OCI-LY7 (cell line): ENCODE measurements at places on chromosomes 1 and 21. TPM values are rescaled to one million over a fixed set of nuclear protein-coding genes. Genes with fewer than 3 reads are reported as not detected.

DNA sequence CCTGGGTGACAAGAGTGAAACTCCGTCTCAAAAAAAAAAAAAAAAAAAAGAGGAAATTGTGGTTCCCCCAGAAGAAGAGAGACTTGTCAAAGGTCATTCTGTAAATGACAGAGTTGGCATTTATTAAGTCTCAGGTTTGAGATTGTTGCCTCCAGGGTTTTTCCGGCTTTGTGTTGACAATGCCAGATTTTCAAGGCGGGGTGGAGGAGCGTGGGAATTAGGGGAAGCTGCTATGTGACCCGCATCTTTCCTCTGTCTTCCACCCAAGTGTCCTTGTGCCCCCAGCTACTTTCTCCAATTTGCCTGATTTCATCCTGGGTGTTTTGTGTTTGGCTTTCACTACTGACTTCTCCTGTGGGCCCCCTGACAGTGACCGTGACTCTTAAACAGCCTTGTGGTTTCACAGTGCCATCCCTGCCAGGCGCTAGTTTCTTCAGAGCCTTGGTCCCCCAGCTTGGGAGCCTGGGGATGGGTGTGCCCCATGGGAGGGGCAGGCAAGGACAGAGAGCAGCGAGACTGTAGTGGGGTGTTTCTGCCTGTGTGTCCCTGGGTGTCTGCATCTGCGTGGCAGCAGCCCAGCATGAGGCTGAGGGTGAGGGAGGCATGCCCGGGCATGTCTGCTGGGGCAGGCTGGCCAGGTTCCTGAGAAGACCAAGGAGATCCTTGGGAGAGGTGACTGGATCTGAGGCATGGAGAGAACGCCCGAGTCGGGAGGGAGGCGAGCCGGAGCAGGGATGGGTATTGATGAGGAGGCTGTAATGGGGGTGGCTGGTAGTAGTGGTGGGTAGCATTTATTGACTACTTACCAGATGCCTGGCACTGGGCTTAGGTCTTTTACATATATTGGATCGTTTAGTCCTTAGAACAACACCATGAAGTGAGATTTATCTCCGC is 46.3 kb downstream of the IER5 start:
- DNase-seq, result peak; percentile 60

DNA sequence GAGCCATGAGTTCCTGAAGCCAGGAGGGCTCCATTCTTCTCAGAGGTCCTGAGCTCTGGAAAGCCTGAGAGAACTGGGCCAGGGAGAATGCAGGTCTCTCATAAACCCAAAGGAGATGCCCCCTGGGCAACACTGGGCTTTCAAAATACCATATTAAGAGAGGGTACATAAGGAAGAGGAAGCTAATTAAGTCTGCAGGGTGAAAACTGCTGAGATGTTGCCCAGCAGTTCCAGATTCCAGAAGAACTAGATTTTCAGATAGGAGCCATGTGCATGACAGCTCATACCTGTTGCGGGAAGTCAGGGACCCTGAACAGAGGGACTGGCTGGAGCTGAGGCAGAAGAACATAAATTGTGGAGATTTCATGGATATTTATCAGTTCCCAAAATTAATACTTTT is 40.9 kb downstream of the CYP4A11 start:
- no peak for DNase-seq

The HOOK1 gene
- not detected in 2 replicates for total RNA-seq

DNA sequence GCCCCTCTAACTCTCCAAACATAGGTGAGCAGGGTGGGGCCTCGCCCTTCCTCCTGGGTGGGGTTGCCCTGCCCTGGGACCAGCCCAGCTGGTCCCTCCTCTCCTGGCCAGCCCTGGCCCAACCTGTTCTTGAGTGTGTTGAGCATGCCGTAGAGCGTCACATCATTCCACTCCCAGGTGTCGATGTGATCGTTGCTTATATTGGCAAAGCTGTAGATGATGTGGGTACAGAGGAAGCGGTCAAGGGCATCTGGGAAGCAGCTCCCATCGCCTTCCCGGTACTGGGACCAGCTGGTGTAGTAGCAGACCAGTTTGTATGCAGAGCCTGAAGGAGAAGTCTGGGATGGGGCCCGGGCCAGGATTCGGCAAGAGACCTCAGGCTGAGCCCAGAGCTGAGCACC is 1.4 kb downstream of the CHI3L1 start:
- DNase-seq, result no peak

- no peak for DNase-seq
Observed at GRCh38 chr1:37752583-37753471, 12.1 kb downstream of the EPHA10 start.

The RHBG gene
- total RNA-seq, result not detected in 2 replicates

DNA sequence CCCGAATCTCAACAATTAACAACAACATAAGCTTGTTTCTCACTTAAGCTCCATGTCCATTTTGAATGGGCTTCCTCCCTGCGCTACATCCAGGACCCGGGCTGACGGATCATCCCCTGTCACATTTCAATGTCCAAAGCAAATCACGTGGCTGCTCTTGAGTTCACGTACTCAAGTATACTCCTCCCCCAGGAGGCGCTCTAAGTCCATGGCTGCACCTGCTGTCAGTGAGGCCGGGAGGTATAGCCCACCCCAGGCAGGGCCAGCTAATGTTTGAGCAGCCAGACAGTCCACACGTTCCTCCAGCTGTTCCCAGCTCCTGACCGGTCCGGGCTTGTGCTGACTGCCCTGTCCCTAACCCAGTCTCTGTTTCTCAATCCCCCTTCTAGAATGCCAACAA is 220.8 kb downstream of the SLC35F3 start:
- DNase-seq, result peak; percentile 11

DNA sequence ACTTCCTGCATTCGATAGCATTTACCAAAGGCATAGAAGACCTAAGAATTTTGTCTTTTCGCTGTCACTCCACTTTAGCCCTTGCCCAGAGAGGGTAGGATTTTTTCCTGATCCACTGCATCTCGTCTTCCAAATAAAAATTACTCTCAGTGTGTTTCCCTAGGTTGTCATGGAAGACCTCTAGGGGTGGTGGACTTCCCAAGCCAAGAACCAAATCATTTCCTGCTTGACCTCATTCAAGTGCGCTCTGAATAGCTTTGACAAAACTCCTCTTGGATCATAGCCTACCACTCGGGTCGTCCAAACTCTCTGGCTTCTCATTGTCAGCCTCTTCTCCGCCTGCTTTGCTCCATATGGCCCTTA is 431 bp upstream of the C1orf52 start:
- DNase-seq, result no peak

GRCh38 chr1:6103854-6104530 is 58.3 kb downstream of the KCNAB2 start:
- DNase-seq, result no peak

The ESPN gene
- total RNA-seq, result not detected in 2 replicates

The LCE1B gene
- total RNA-seq, result not detected in 2 replicates

The RRAGC gene
- total RNA-seq, result 19.1 and 19.6 TPM in 2 replicates

DNA sequence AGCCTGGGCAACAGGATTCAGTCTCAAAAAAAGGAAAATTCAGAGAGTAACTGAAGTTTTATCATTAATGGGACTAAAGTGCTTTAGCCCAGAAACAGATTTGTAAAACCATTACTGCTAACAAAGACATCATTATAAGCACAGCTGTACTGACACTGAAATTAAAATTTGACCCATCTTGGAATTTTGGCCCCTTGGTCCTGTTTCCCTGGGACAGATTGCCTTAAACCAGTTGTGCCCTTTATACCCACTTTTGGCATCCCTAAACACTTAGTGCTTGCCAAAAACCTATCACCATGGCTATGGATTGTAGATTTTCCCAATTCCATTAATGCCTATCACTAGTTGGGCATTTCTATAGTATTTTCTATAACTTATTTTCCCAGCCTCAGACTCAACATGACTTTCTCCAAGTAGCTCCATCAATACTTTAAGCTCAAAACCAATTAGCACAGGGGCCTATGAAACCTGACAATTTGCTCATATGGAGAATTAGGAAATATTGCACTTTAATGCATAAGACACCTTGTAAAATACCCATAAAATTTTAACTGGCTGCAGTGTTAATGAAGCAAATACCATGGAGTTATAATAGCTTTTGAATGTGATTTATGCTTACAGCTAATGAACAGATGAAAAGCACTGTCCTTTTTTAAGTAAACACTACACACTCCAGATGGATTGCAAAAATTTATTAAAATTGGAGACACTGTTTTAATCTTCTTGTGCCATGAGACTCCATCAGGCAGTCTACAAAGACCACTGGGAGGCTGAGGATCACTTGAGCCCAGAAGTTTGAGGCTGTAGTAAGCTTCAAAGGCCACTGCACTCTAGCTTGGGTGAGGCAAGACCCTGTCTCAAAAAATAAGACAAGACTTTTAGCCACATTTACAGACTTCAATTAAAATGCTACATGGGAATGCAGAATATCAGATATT is 4.3 kb downstream of the GAS5 start:
- DNase-seq, result peak; percentile 20

- DNase-seq, result no peak
Observed at GRCh38 chr1:79380078-79380477, 373.5 kb upstream of the ADGRL4 start.

DNA sequence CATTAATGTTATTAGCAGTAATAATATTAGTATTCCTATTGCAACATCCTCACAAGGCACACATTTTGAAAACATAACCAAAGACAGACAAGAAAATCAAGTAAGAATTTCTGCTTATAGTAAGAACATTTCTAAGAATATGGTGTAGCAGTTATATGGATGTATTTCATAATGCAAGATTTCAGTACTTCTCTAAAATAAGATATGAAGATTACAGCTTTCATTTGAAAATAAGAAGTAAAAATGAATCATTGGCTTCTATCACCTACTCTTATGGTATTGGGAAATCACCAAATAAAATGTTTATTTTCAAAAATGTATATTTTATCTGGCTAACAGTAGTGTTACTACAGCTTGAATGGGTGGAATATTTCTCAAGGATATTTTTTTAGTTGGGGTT is 103.8 kb upstream of the USP25 start:
- DNase-seq, result no peak

DNA sequence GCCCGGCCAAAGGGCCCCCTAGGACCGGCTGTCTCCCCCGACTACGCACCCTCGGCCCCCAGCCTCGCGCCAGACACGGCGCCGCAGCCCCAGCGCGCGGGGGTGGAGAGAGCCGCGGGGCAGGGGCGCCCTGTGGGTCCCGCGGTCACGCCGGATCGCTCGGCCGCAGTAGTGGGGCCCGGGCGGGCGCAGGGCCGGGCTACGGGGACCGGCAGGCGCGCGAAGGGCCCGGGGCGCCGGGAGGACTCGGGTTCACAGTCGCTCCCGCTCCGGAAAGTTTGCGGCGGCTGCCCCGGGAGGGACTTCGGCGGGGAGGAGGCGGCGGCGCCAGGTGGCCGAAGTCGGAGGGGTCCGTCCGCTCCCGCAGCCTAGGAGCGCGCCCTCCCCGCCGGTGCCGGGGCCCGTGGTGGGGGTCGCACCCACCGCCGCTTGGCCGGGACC is 7.1 kb upstream of the ZNF669 start:
- no peak for DNase-seq

DNA sequence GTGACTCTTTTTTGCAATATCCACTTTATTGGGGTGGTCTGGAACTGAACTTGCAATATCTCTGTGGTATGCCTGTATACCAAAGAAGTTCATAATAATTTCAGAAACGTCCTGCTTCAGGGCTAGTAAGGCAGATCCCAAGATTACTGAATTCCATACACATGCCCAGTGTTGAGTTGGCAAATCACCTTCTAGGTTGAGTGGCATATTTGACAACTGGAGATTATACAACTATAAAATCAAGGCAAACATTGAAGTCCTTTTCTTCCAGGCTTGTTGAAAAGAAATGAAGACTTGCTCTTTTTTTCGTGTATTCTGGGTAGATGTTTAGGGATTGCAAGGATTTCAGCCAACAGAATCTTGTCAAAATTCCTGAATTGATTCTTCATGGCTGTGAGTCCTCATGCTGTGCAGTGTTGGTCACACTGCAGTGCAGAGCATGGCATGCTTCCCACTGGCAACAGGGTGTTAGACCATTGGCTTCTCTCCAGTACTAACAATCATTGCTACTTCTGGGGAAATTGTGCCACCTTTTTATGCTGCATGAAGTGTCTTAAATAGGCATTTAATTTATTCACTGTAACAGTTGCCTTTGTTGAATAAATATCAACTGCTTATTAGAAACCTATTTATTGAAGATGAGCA is 367.1 kb upstream of the ADGRL4 start:
- DNase-seq, result no peak

The CCDC27 gene
- not detected in 2 replicates for total RNA-seq

The CDC73 gene
- total RNA-seq, result 47.9 and 50.0 TPM in 2 replicates

DNA sequence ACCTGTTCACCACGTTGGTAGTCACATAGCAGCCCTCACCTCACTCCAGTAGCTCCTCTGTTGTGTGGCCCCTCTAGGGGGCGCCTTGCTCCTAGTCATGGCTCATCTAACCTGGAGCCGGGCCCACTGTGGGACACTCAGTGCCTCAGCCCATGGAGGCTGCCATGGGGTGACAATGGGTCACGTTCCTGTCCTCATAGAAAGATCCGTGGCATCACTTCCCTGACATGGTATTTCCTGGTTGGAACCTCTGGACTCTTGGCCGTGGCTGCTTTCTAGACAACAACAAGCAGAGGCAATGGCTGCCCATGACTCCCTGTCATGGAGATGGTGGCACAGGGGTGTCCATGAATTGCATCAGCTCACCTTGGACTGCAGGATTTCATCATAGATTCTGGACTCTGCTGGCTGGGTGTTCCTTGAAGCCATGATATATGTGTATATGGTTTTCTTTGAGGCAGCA is 27.5 kb upstream of the SLAMF6 start:
- peak; percentile 67 for DNase-seq

The TRPM2 gene
- 3.8 and 7.1 TPM in 2 replicates for total RNA-seq

- peak; percentile 72 for DNase-seq
Observed at GRCh38 chr1:226723657-226724532, 15.2 kb downstream of the ITPKB start.

GRCh38 chr1:40422630-40423263 is 27.5 kb upstream of the ZFP69B start:
- no peak for DNase-seq

- DNase-seq, result no peak
Observed at GRCh38 chr1:72010094-72010431, 272.3 kb downstream of the NEGR1 start.

The ABCA4 gene
- total RNA-seq, result not detected in 2 replicates

DNA sequence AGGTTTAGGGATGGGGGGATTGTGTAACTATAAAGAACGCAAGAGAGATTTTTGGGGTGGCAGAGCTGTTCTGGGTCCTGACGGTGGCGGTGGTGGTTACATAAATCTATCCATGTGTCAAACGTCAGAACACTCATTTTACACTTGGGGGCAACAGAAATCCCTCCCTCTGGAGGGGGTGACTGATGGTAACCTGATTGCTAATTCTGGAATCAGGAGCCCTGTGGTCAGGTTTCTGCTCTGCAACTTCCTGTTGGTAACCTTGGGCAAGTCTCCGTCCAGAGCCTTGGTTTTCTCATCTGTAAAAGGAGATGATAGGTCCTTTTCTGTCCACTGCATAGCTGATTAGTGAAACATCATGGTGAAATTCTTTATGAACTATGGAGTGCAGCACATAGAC is 40.9 kb downstream of the ALPL start:
- DNase-seq, result no peak

GRCh38 chr21:44996983-44997936 is 57.4 kb downstream of the SLX9 start:
- DNase-seq, result no peak
